Heart left ventricle (tissue), 16 donors: ENCODE measurements at places on chromosomes 4 and X.

GRCh38 chr4:118683513-118683912 lies 1.7 kb upstream of the METTL14 start:
- no peak for DNase-seq

DNA sequence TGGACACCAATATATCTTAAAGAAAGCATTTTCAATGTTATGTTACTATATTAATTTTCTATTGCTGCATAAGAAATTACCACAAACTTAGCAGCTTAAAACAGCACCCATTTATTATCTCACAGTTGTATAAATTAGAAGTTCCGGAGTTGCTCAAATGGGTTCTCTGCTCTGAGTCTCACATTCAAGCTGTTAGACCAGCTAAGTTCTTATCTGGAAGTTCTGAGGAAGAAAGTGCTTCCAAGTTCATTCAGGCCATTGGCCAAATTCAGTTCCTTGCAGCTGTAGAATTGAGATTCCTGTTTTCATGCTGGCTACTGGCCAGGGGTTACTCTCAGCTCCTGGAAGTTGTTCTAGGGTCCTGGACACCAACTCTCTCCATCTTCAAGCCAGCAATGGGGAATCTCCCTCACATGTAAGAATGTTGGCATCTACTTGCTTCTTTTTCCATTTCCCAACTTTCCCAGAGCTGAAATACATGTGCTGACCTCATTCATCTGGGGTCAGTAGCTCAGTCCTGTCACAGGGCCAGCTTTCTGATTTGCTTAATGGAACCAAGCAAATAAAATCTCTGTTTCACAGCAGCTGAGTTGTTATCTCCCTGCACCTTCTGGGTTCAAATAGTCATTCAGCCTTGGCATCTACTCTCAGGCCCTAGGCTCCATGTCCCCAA lies 99.6 kb upstream of the INTU start:
- DNase-seq: peak; percentile 64

GRCh38 chrX:55521687-55522086 lies 32.0 kb upstream of the USP51 start:
- peak; percentile 16 for DNase-seq

- no peak for DNase-seq
Observed at GRCh38 chrX:135544338-135544948, 24.0 kb downstream of the INTS6L start.

GRCh38 chrX:132146456-132146855 lies 18.6 kb upstream of the FRMD7 start:
- DNase-seq: no peak

DNA sequence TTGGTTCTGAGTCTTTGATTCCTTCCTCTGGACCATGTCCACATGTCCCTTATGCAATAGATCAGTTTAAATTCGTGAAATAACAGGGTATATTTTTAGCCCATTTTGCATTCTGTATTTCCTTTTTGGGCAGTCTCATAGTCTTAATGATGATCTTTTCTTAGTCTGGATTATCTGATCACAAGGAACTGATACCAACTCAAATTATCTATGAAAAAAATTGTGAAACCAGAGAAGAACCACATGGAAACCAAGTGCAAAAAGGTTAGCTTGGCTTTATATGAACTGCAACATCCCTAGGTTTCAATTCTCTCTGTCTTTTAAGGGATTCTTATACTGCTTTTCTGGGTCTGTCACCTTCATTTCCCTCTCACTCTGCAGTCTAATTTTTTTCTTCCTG lies 608.6 kb upstream of the AADAT start:
- no peak for DNase-seq

GRCh38 chrX:121308276-121308805 lies 260.9 kb downstream of the GLUD2 start:
- peak; percentile 6 for DNase-seq

DNA sequence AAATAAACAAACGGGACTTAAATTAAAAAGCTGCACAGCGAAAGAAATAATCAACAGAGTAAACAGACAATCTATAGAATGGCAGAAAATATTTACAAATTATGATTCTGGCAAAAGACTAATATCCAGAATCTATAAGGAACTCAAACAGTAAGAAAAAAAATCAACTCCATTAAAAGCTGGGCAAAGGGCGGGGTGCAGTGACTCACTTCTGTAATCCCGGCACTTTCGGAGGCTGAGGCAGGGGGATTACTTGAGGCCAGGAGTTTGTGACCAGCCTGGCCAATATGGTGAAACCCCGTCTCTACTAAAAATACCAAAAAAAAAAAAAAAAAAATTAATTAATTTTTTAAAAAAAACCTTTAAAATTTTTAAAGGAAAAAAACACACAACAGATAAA lies 109.0 kb downstream of the ATP11C start:
- DNase-seq: no peak

- DNase-seq: no peak
Observed at GRCh38 chr4:89823416-89823815, 13.5 kb downstream of the SNCA start.

DNA sequence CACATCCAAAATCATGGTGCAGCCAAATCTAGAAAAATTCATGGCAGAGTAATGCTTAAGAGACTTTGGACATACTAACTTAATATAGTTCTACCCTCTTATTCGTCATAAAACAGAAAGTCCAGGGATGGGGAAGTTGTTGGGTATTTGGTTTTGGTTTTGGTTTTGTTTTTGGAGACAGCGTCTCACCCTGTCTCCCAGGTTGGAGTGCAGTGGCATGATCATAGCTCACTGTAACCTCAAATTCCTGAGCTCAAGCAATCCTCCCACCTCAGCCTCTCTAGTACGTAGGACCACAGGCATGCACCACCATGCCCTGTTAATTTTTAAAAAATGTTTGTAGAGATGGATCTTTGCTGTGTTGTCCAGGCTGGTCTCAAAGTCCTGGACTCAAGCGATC lies 271.8 kb upstream of the TENM3 start:
- DNase-seq: no peak

GRCh38 chrX:9438933-9439494 lies 25.8 kb upstream of the TBL1X start:
- DNase-seq: no peak

DNA sequence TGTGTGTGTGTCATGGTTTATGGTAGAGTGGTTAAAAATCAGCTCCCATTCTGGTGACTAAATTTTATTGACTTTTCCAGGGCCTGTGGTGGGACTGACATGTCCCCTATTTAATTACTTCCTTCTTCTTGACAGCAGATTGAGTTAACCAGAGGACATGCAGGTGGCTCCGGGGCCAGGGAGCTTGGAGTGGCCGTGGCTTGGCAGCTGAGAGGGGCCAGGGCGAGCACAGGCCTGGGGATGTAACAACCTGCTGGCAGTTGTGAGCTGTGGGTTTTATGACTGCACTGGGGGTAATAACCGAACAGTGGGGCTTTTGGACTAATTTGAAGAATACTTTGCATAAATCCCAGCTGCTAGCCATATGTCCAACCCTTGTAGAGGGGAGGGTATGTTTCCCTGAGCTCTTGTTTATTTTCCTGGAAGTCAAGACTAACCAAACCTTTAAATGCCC lies 186.0 kb downstream of the MID1IP1 start:
- no peak for DNase-seq

GRCh38 chr4:3476341-3476747 lies 13.2 kb downstream of the DOK7 start:
- peak; percentile 21 for DNase-seq

DNA sequence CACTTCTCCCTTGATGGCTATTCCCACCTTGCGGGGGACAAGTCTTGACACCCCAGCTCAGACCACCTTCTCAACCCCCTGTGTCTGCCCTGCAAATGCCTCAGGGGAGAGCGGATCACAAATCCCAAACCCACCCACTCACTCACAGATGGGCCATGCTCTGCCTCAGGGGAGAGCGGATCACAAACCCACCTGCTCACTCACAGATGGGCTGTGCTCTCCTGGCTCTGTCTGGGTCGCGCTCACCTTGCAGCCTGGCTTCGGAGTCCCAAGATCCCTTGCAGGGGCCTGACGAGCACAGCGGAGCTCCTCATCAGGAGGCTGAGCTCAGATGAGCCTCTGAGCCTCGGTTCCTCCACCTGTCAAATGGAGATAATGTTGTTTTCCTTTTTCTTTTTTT lies 38.6 kb downstream of the HTRA3 start:
- no peak for DNase-seq

GRCh38 chrX:123422875-123423274 lies 238.8 kb downstream of the GRIA3 start:
- DNase-seq: no peak

GRCh38 chr4:143099693-143100092 lies 85.0 kb upstream of the USP38 start:
- DNase-seq: no peak

- DNase-seq: peak; percentile 53
Observed at GRCh38 chrX:136193771-136194170, 46.4 kb downstream of the FHL1 start.

- DNase-seq: no peak
Observed at GRCh38 chr4:38204339-38205035, 244.3 kb downstream of the PTTG2 start.

- peak; percentile 71 for DNase-seq
Observed at GRCh38 chr4:82780752-82781231, 17.8 kb downstream of the SCD5 start.

DNA sequence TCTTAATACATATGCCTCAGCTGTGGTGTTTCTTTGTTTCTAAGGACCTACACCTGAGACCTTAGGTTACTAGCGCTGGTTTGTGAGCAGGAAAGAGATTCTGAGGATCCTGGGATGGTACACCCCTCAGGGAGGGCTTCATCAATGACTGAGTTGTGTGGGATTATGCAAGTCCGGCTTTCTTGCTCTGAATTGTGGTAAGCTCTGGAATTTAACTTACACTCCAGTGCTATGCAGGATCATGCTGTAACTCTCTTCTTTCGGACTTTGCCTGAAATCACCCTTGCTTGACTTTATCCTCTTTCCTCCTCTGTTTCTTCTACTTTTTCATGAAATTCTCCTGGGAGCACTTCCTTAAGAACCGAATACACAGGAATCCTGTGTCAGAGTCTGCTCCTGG lies 431.5 kb upstream of the BOD1L1 start:
- DNase-seq: no peak

GRCh38 chr4:155999725-156000124 lies 46.1 kb upstream of the CTSO start:
- DNase-seq: no peak

- DNase-seq: no peak
Observed at GRCh38 chr4:140049024-140049848, 104.7 kb downstream of the MAML3 start.

- no peak for DNase-seq
Observed at GRCh38 chr4:98639108-98639507, 19.3 kb downstream of the TSPAN5 start.

- no peak for DNase-seq
Observed at GRCh38 chrX:96907516-96908272, 24.0 kb downstream of the RPA4 start.

GRCh38 chrX:103464774-103465117 lies 54.5 kb downstream of the RAB40A start:
- peak; percentile 59 for DNase-seq

DNA sequence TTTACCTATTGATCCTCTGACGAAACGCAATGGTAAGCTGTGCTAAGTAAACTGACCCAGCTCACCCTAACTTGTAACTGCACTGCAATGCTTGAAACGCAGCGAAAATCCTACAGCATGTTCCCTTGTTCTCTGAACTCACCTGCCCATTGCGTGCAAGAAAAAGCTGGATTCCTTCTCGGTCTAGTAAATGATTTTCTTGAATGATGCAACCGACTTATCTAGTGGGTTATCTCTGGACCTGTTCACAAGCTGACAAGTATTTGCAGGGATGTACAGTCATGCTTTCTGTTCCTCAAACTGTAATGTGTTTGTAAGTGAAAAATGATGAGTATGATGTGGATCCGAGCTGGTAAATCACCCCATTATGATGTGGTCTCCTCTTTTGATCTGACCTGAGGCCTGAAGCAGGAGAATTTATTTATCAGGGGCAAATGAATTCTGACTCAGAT lies 140.1 kb downstream of the BTC start:
- DNase-seq: no peak

DNA sequence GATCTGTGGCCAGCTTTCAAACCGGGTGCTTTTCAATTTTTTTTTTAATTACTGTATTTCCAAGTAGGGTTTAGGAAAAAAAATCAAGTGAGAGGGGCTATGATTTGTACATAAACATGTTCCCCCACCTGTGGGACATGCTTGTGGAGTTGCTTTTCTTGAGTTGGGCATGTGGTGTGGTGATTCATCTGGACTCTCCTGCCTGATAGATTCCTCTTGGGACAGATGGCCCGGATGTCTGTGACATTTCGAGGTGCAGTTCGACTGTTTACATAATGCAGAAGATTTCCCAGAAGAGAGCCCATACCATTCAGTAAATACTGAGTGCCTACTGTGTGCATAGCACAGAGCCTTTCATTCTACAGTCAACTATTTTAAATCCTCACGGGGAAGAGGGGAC lies 49.9 kb downstream of the DOCK11 start:
- DNase-seq: no peak

GRCh38 chr4:65538571-65538970 lies 131.7 kb downstream of the EPHA5 start:
- DNase-seq: no peak

DNA sequence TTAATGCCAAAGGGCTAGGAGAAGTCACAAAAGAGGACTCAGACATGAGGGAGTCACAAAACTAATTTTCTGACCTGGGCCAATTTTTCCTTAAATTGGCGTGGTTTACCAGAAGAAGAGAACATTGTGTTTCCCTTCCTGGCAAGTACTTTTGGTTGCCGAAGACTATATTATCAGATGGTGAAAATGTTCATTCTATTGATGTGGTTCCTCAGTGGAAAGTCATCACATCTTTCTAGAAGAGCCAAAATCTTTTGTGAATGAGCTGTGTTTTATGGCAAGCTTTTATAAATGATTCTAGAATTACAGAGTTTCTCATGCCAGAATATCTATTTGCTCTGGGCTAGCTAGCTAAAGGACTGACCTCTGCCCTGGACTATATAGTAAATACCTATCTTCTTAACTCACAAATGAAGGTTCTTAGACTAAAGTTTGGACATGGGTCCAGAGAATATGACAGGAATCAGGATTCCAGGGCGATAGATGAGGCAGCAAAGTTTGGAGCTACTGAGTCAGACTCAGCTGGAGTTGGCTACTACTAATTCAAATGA lies 288.9 kb downstream of the IL1RAPL2 start:
- no peak for DNase-seq

DNA sequence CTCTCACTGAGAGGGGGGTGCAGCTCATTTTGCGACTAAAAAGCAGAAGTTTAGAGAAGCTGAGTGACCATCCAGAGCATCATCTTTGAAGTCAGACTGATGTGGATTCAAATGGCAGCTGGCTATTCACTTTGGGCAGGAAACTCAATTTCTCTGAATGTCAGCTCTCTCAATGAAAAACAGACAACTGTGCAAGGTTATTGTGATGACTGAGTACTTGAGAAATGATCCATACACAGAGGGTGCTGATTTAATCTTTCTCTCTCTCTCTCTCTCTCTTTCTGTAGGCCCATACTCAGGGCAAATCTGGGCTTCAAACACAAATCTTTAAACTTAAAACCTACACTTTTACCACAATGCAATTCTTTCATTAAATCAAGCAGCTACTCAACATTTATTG lies 185.8 kb upstream of the SLIT2 start:
- DNase-seq: no peak

- DNase-seq: no peak
Observed at GRCh38 chrX:136652822-136653723, 5.1 kb downstream of the CD40LG start.

- peak; percentile 38 for DNase-seq
Observed at GRCh38 chr4:7276515-7276914, 84.2 kb downstream of the SORCS2 start.
